ENCODE measurements at places on chromosomes 6 and 20. TPM values are rescaled to one million over a fixed set of nuclear protein-coding genes. Genes with fewer than 3 reads are reported as not detected.
A peak's percentile ranks its signal among the peaks of the same experiment; 100 is the strongest.

DNA sequence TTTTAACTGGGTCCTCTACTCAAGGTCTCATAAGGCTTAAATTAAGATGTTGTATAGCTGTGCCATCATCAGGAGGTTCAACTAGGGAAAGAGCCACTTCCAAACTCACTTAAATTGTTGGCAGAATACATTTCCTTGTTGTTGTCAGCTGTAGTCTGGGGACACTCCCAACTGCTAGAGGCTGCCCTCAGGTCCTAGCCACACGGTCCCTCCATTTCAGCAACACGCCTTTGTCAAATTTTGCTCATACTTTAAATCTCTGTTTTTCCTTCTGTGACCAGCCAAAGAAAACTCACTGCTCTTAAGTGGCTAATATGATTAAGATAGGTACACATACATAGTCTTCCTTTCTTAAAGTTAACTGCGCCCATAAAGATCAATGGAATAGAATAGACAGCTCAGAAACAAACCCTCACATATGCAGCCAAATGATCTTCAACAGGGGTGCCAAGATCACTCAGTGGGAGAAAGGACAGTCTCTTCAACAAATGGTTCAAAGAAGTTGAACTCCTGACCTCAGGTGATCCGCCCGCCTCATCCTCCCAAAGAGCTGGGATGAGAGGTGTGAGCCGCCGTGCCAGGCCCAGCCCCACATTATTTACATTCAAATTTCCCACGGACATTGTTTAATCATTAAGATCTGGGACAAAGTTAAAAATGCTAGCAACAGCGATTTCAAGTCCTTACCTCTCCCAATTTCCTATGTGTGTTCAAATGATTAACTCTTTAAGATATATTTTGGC is 76.4 kb upstream of the ELOVL5 start:
- DNase-seq, result no peak

DNA sequence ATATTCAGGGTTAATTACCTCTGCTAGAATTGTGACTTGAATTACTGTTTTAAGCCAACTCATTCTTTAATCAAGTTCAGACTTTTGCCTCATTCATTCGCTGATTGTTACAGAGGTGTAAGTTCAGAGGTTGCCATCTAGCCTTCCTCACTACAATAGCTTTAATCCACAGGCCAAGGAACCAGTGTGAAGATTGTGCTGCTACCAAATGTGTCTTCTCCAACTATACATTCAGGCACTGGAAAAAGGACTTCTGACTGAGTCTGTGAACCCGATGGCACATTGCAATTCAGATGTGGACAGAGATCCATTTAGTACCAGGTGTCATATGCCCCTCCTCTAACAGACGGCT is 111.2 kb upstream of the ADGRF1 start:
- no peak for DNase-seq

- peak; percentile 52 for DNase-seq
Measured at GRCh38 chr6:138572167-138572875, 73.0 kb upstream of the NHSL1 start.

DNA sequence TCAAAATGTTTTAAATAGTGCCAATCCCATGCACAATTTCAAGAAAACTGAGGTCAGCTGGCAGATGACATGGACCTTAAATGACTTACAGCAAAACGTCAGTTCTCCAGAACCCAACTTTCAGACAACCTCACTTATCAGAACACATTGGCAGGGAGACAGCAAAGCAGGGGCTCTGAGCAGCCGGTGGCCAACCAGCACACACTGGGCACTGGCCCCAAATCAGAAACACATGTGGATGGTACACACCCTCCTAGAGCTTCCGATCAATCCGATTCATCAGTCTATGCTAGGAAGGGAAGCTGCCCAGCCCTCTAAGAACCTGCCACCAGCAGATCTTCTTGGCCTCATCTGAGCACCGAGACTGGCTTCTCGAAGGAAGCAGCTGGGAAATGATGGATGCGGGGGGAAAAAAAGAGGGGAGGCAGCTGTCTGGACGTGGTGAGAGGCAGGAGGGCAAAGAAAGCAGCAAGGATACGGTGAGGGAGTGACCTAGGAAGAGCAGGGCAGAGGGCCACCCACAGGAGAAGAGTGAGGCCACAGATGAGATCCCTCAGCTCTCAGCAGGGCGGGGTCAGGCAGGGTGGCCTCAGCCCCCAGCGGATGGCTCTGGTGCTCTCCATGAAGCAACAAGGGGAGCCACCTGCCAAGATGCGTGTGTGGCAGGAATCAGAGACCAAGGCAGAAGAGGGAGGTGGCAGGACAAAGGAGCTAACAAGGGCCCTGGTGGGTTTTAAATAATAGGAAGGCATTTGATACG is 32.9 kb downstream of the TAF4 start:
- no peak for DNase-seq

DNA sequence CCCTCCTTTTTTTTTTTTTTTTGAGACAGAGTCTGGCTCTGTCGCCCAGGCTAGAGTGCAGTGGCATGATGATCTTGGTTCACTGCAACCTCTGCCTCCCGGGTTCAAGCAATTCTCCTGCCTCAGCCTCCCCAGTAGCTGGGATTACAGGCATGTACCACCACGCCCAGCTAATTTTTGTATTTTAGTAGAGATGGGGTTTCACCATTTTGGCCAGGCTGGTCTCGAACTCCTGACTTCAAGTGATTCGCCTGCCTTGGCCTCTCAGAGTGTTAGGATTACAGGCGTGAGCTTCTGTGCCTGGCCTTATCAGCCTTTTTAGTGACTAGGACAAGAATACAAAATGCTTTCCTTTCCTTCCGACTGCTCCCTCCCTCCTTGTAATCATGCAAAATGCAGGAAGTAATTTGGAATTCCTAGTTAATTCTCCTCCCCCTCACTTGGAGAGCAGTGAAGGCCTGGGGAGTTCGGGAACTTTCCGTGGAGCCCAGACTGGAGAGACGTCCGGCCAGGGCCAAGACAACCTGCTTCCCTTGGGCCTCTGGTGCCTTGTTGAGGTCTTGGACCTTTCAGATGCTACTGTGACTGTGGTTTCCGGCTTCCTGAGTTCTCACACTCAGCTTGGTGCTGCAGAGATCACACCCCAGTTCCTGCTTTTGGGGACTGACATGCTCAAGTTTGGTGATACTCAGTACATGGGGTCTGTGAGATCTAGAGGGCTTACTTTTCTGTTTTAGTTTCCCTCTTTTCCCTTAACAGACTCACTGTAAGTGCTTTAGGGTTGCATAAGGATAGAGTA is 3.9 kb upstream of the PHF20 start:
- peak; percentile 69 for DNase-seq

DNA sequence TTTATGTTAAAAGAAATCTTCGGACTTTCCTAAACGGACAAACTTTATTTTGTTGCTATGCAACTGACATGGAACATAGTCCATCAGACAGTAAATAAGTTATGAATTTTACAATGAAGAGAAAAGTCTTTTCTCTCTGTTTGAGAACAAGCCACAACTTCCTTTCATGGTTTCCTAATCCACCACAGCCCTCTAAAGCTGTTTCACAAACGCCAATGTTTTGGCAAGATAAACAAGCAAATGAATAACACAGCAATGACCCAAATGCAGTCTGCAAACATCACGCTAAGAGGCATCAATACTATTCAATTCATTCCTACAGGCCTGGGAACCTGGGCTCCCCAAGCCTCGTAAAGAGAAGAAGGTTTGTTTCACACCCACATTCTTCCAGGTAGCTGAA is 60.4 kb downstream of the HAO1 start:
- no peak for DNase-seq

DNA sequence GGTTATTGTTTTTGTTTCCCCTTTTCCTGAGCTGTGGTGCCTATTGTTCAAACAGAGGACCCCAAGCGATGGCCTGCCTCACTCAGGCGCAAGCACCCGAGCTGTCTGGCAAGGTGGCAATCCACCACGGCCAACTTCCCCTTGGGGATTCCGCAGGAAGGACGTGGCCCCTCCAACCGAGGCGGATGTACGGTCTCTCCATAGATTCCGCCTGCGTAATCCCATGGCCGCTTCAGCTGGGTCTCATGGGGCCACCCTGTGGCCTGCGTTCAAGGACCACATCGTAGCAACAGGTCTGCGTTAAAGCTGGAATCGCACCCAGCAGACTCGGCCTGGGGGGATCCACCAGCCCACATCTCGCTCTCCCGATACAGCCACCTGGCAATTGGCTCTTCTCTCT is 79.9 kb downstream of the CEBPB start:
- no peak for DNase-seq

GRCh38 chr20:41714030-41714429 is 95.9 kb upstream of the CHD6 start:
- no peak for DNase-seq

DNA sequence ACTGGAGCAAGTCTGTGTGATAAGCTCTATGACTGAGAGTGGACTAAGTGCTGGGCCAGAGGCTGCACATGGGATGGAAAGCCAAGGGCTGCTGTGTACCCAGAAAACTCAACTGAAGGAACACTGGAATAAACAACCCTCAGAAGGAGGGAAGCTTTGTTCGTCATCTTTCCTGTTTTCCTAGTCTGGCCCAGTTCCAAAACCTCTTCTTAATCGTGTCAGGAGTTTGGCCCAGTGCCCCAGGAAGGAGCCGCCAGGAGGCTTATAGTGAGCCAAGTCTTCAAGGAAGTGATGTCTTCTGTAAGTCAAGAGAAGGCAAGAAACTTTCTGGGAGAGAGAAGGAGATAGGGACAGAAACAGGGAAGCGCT is 23.3 kb upstream of the TOP1 start:
- peak; percentile 83 for DNase-seq

DNA sequence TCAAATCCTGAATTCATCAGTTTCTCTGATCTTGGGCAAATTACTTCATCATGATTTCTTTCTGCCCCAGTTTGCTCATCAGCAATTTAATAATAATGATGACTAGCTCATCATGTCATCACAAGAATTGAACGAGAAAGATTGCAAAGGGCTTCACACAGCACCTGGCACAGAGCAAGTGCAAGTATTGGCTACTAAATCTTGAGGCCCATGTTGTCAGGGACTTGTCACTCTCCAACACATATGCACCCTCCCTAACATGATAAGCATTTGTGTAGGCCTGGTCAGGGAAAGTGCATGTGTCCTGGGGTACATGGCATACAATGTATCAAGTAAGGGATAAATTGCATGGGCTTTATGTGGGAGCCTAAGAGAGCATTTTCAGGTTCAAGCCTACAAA is 6.4 kb downstream of the SMLR1 start:
- DNase-seq, result no peak

DNA sequence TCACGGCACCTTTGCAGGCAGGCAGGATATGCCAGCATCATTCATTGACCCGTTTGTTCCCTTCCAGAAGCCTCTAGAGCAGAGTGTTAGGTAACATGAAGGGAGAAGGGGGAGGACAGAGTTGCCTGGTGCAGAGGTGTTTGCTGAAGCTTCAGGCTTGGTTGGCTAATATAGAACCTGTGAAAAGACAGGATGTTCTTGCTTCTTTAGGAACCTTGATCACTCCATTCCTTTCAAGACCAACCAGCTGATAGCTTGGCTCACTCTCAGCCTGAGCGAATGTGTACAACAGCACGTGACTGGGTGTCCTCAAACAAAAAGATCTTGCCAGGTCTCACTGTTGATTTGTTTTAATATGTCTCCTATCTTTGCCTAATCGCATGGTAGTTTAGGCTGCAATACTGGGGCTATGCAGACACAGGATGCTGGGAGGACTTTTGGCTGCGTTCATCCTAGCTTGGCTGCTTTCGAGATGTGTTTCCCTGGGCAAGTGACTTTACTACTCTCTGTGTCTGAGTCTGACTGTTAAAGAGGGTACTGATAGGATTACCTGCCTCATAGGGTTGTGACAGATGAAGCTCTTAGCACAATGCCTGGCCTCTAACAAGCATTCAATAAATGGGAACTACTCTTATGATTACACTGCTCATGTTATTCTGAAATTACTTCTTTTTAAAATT is 16.0 kb downstream of the SHLD1 start:
- DNase-seq, result no peak

DNA sequence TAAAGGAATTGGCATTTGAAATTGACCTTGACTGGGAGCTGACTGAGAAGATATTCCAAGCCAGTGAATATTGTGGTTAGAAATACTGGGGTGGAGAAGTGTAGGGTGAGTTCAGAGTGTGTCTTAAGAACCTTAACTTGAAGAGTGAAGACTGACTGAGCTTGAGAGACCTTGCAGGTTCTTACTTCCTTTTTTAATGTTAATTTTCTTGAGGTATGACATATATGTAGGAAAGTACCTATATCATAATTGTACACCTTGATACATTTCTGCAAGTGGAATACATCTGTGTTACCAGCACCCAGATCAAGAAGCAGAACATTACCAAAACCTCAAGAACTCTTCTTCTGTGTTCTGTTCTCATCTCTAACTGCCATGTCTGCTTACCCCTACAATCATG is 11.0 kb downstream of the DHX35 start:
- DNase-seq, result no peak

GRCh38 chr6:166463359-166464067 is 80.8 kb upstream of the MPC1 start:
- no peak for DNase-seq

- no peak for DNase-seq
Measured at GRCh38 chr20:57618091-57618763, 2.0 kb downstream of the ZBP1 start.

DNA sequence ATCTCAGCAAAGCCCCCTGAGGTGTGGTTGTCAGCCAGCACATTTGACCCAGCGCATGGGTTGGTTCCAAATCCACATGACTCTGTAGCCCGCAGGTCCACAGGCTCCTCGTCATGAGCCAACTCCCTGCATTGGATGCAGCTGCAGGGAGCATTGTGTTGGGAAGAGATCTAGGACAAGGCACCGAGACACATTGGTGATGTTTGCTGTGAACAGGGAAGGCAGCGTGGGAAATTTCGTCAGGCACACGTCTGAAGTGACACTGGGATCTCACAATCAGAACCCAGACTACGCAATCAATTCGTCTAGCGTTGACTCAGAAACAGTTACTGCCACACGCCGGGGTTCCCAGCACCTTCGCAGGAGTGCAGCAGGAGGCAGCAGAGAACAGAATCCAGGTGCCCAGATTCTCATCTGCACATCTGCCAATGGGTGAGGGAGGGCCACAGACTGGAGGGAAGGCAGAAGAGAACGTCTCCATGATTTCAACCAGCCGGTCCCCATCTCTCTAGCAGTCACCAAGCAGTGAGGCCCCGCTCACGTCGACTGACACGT is 177.0 kb downstream of the TTLL2 start:
- DNase-seq, result no peak

GRCh38 chr20:22093122-22093521 is 387.7 kb downstream of the PAX1 start:
- DNase-seq, result no peak

NKX2-2 gene
- 0.16 TPM for total RNA-seq

COL10A1 gene
- 0.06 TPM for total RNA-seq

HLA-DQB1 gene
- 1.7 TPM for total RNA-seq

CTAGE9 gene
- 10.3 TPM for total RNA-seq

HLA-DOA gene
- 1.7 TPM for total RNA-seq

SOBP gene
- 17.2 TPM for total RNA-seq

CAGE1 gene
- total RNA-seq, result 5.7 TPM

ZSCAN26 gene
- total RNA-seq, result 16.4 TPM

POLR1C gene
- total RNA-seq, result 35.0 TPM

SRSF3 gene
- total RNA-seq, result 180 TPM

SCRT2 gene
- 0.19 TPM for total RNA-seq

PRKN gene
- 34.5 TPM for total RNA-seq

HLA-DQA1 gene
- 0.94 TPM for total RNA-seq

Data from testis (tissue), 5 donors.